ENCODE measurements at places on chromosomes 6 and 20.
A peak's percentile ranks its signal among the peaks of the same experiment; 100 is the strongest.

DNA sequence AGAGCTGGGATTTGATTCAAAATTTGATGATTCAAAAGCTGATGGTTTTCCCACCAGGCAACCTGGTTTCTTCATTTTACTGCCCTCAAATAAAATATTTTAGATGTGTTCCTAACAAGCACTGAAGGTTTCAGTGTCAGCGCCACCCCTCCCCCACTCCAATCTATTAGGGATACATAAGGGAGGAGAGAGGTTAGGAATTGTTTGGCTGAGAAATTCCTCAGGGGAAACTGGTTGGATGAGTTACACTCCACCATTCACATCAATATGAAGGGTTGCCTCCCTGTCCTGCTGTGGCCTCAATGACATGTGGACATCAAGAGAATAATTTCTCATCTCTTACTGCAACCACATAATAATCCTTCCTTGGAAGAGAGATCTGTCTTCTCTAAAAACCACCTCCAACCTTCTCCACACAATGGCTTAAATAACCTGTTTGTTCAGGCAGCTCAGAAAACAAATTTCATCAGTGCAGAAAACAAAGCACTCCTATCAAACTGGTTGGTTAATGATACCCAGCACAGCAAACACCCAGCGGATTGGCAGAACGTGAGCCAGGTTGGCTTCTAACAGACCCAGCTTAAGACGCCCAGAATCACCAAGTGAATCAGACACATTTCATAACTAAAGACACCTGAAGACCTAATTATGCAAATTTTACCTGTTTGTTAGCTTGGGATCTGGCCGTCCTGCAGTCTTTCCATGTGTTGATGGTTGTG lies 136.0 kb upstream of the SGK1 start:
- DNase-seq, result no peak

GRCh38 chr6:132357120-132357519 lies 44.2 kb downstream of the MOXD1 start:
- no peak for DNase-seq

DNA sequence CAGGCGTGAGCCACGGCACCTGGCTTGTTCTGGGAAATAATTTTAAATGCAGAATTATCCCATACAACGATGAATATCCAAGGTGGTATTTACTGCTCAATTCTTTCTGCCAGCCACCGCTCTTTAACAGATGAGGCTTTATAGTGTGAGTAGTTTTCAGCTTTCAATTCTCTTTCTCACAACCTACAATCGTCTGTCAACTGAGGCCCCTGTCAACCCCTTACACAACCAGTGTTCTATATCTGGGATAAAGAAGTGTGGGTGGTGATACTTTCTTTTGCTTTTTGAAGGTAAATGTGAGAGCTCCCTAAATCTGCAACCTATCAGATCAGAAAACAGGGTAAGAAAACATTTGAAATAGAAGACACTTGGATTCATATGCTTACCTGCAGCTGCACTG lies 22.5 kb downstream of the STAU1 start:
- no peak for DNase-seq

DNA sequence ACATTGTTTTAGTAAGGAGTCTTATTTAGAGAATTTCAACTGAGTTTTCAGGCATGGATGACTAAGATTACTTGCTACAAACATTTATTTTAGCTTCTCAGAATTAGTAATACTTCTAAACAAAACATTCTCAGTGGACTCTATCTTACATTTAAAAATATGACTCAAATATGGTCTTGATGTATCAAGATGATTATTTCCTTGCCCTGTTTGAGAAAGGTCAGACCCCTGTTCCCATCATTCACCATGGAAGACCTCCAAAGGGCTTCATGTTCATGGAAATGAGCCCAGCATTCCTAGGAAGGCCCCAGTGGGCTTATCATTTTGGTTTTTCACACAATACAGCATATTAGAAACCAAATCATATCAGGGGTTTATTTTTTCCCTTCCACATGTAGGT lies 24.6 kb upstream of the TRPC4AP start:
- no peak for DNase-seq

GRCh38 chr6:39593646-39594045 lies 131.6 kb downstream of the KIF6 start:
- no peak for DNase-seq

GRCh38 chr20:49559411-49560081 lies 8.4 kb downstream of the PTGIS start:
- DNase-seq, result no peak

- DNase-seq, result no peak
Observed at GRCh38 chr20:23224806-23225205, 125.8 kb upstream of the NXT1 start.

- DNase-seq, result no peak
Observed at GRCh38 chr6:74853991-74854390, 351.9 kb downstream of the COL12A1 start.

- no peak for DNase-seq
Observed at GRCh38 chr20:40966516-40967185, 62.0 kb upstream of the TOP1 start.

GRCh38 chr20:57126481-57127092 lies 139.9 kb downstream of the BMP7 start:
- DNase-seq, result peak; percentile 61

GRCh38 chr6:51738614-51739013 lies 348.8 kb downstream of the PKHD1 start:
- DNase-seq, result no peak

- DNase-seq, result no peak
Observed at GRCh38 chr6:37557645-37558114, 58.0 kb upstream of the CCDC167 start.

- DNase-seq, result no peak
Observed at GRCh38 chr20:53811577-53811976, 217.9 kb upstream of the ZNF217 start.

- DNase-seq, result no peak
Observed at GRCh38 chr6:21905531-21905930, 312.0 kb downstream of the SOX4 start.

DNA sequence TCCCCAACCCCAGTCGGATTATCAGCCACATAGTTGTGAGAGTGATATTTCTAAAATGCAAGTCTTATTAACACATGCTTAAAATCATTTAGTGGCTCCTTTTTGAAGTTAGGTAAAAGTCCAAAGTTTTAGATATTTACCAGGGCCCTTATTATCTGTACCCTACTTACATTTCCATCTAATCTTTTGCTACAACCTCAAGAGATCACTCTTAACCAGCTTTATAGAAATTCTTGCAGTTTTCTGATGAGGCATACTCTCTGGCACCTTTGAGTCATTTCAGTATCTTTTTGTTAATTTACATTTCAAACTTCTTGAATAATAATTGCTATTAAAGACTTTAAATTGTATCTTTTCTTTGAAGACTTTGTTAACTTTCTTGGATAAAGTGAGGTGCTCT lies 453.3 kb downstream of the RFPL4B start:
- DNase-seq, result no peak

DNA sequence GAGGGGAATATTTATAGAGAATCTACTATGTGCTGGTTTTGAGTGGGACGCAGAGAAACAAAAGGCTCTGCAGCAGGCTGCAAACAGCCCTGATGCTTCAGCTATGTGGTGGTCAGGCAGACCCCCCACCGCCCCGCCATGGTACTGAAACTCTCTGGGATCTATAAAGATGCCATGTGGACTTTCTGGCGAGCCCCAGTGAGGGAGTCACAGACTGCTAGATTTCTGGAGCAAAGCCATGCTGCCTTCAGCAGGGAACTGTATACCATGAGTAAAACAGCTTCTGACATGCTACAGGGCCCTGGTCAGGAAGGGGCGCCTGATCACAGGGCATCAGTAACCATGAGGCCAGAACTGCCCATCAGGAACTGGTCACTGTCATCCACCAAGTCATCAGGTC lies 19.2 kb upstream of the BPIFB1 start:
- no peak for DNase-seq

DNA sequence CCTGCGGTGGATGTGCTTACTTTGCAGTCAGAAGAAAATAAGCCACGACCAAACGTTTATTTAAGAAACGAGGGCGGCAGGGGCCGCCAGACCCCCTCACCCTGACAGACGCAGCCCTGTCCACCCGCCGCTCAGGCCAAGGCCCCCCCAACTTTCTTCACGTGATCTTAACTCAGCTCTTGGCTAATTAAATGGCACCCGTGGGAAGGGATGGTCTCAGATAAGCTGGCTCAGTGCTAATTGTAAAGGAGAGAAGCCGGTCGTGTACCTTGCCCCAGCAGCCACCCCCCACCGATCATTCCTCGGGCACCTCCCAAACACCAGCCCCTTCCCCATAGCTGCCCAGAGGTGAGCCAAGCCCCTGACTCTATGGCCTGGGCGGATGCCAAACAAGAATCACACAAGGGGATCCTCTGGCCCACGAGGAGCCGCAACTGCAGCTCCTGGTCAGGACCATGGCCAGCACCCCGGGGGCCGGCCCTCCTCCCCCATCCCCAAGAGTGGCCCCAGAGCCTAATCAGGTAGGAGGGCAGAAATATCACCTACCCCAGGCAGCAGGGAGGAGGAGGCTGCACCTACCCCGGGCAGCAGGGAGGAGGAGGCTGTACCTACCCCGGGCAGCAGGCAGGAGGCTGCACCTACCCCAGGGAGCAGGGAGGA lies 11.2 kb downstream of the KCNQ2 start:
- peak; percentile 82 for DNase-seq

DNA sequence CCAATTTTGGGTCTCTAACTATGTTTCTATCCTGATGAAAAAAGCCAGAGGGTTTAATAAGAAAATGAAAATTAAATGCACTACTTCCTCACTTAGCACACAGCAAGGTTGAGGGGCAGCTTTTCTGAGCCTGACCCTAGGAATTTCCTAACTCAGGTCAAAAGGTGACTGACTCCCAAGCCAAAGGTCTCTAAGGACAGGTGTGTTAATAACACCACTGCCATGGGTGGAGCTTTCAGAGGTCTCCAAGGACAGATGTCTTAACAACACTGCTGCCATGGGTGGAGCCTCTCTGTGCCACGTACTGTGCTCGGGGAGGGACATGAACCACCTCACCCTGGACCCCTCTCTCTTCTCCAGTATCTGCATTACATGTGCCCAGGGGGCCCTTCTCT lies 339.2 kb downstream of the PRKN start:
- no peak for DNase-seq

GRCh38 chr6:166023273-166023989 lies 144.2 kb downstream of the TBXT start:
- no peak for DNase-seq

- no peak for DNase-seq
Observed at GRCh38 chr6:35148167-35148741, 7.1 kb upstream of the TCP11 start.

GRCh38 chr6:104768906-104769305 lies 90.8 kb downstream of the HACE1 start:
- no peak for DNase-seq

Measured in RWPE1 (cell line).